GM23338 (cell line): ENCODE measurements at places on chromosomes 12 and 14. TPM values are rescaled to one million over a fixed set of nuclear protein-coding genes. Genes with fewer than 3 reads are reported as not detected.

GRCh38 chr14:76203086-76204001, 51.6 kb downstream of the GPATCH2L start:
- no peak for DNase-seq

The TSPAN8 gene
- total RNA-seq = not detected in 2 replicates

GRCh38 chr12:95446506-95446900, 27.4 kb upstream of the METAP2 start:
- peak; percentile 80 for DNase-seq

GRCh38 chr12:104494793-104495158, 38.0 kb downstream of the CHST11 start:
- DNase-seq = no peak

GRCh38 chr12:85626001-85626783, 210.0 kb downstream of the RASSF9 start:
- no peak for DNase-seq

DNA sequence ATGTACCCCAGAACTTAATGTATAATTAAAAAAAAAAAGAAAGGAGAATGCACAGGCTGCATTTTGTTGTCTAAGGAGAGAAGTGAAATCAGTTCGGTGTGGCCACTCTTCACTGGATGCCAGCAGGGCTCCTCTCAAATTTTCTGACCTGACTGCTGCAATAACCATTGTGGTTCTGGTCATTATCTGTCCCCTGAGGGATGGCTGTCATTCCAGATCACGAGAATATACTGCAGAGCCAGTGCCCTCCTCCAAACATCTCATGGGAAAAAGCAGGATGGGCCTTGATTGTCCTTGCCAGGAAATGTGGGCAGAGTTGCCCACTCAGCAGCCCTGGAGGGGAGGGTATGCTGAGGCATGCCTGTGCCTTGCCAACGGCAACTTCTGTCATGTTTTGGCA, 139.1 kb downstream of the SLC8A3 start:
- DNase-seq = no peak

- DNase-seq = peak; percentile 89
These were observed 414.5 kb downstream of the PCNX1 start for GRCh38 chr14:71321574-71322315.

- DNase-seq = no peak
These were observed 158.0 kb downstream of the TMEM132C start for GRCh38 chr12:128424931-128425431.

DNA sequence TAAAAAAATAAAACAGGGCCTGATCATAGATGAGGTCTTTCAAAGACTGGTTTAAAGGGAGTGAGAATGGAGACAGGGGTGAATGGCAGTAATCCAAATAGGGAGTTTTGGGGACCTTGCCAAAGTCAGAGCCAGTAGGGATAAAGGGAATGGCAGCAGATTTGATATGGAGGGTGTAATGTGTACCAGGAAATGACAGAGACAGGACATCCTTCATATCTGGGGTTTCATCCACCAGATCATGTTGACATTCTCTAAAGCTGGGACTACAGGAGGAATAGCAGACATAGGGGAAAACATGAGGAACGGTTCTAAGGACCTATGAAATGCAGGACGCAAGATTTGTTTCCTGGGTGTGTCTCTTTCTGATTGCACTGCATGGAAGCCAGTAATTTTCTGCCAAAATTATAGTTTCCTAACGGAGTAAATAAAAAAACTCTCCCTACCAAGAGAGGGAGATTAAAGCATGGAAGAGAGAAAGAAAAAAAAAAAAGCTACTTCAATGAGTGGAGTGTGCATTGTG, 169.9 kb downstream of the PRKD1 start:
- no peak for DNase-seq

DNA sequence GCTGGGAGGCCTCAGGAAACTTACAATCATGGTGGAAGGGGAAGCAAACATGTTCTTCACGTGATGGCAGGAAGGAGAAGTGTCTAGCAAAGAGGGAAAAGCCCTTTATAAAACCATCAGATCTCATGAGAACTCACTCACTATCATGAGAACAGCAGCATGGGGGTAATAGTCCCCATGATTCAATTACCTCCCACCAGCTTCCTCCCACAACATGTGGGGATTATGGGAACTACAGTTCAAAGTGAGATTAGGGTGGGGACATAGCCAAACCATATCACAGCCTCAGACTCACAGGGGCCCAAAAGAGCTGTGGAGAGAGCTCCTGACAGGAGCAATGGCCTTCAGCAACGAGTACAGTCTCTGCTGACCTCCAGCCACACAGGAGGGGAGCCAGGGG, 151.4 kb downstream of the GXYLT1 start:
- DNase-seq = no peak

The FAM181A gene
- total RNA-seq = not detected in 2 replicates

- DNase-seq = no peak
These were observed 177.0 kb upstream of the VASH1 start for GRCh38 chr14:76584271-76584702.

DNA sequence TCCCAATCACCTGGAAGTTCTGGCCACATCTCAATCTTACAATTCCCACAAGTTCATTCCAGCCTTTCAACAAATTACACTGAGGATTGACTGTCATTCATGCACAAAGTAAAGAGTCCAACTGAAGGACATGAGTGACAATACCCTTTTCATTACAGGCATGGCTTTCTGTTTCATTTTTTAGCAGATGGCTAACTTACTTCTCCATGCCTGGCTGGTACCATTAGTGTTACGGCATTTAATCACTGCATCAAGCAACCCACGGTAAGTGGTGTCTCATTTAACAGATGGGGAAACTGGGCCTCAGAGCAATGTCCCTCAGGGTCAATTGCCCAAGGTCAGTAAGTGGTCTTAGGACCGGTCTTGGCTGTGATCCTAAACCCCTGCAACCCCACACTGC, 114.4 kb downstream of the PRICKLE1 start:
- no peak for DNase-seq

The CD163 gene
- total RNA-seq = 0.04 TPM in 1 of 2 replicates, not detected in the other

The FSCB gene
- 0.07 and 0.12 TPM in 2 replicates for total RNA-seq

The ANKRD33 gene
- total RNA-seq = 0.27 and 1.7 TPM in 2 replicates

- no peak for DNase-seq
These were observed 35.1 kb upstream of the KLHDC2 start for GRCh38 chr14:49732896-49733295.

The NGB gene
- 0.27 and 1.0 TPM in 2 replicates for total RNA-seq

- DNase-seq = no peak
These were observed 34.5 kb downstream of the SSPN start for GRCh38 chr12:26229910-26230309.

DNA sequence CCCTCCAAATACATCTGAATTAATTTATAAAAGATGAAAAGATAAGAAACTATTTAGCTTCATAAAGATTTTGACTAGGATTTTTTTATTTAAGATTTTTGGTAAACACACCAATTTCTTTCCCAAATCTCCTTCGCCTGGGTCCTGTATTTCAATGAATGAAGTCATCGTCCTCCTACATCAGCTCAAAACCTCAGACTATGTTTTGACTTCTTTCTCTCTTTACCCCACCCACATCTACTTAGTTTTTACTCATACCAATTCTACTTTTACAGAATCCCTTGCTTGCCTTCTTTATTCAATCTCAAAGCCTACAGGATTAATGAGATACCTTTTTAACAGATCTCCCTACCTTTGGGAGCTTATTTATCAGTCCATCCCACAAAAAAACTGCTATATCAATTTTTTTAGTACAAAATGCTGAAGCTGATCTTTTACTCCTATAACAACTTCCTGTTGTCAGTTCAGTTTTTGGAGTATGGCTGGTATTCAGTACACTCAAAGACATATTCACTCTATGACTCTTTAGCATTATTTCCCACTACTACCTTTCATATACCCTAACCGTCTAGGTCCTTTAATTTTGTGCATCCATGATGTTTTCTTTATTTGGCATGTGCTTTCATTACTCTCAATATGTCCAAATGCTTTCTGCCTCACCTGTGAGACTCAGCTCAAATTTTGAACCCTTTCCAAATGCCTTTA, 18.7 kb upstream of the CCDC91 start:
- DNase-seq = no peak

DNA sequence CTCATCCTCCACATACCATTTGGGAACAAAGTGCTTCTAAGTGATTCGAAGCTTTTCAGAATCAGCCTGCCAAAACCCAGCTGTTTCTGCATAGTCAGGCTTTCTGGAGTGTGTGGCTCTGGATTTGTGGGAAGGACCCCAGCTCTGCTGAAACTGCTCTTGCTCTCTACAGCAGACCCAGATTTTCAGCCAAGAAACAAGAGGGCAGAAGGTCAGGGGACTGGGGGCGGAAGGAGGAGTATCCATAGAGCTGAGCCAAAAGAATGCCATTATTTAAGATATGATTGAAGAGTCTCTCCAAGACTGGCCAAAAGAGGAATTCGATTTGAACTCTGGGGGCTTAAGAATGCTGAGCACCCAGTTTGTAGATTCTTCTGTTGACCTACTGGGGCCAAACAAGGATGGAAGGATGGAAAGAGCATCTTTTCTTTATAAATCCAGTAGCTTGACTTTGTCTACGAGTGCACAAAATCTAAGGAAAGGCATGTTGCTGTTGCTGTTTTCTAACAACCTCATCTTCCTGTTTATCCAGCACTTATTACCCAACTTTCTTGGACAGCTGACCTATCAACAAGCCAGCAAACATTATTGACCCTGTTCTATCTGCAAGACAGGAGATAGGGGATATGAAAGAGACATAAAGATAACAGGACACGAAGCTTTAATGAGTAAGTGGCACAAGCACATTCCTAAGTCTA, 29.2 kb downstream of the FBLN5 start:
- no peak for DNase-seq

GRCh38 chr12:125564753-125565152, 499.5 kb downstream of the AACS start:
- no peak for DNase-seq

GRCh38 chr12:19912991-19913390, 455.3 kb upstream of the PDE3A start:
- no peak for DNase-seq

The ZFHX2 gene
- 9.9 and 11.6 TPM in 2 replicates for total RNA-seq

GRCh38 chr12:52836042-52836466, 1.9 kb upstream of the KRT79 start:
- DNase-seq = no peak

- DNase-seq = peak; percentile 79
These were observed 769 bp downstream of the FKBP4 start for GRCh38 chr12:2795291-2796186.

DNA sequence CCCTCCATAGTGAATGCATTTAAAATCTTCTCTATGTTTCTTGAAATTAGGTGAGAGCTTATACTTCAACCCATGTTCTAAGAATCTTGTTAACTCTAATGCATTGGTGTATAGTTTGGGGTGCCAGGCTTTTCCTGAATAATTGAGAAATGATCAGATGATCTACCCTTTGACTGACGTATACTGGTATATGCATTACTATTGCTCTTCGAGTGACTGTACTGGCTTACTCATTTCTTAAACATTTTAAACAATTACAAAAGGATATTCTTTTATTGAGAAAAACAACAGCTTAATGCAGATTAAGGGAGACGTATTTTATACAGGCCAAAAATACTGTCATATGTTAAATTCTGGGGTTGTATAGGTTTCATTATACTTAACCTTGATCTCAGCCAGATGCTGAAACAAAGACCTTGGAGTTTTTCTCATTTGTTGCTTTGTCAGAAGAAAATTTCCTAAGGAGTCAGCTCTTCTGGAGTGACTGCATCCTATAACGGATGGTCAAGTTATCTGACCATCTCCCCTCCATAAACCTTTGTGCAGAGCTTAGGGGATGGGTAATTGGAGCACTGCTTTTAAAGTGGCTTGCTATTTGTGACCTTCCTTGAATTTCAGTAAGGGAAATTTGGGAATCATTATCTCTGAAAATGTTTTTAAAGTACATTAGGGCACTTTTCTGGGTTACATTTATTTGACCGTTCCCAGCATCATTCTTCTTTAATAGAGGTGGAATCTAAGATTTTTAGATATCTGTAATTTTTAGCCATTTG, 507.6 kb downstream of the PCNX1 start:
- no peak for DNase-seq

The CDKL1 gene
- total RNA-seq = 0.19 and 0.52 TPM in 2 replicates

The RBP5 gene
- total RNA-seq = 3.0 TPM in 1 of 2 replicates, not detected in the other

DNA sequence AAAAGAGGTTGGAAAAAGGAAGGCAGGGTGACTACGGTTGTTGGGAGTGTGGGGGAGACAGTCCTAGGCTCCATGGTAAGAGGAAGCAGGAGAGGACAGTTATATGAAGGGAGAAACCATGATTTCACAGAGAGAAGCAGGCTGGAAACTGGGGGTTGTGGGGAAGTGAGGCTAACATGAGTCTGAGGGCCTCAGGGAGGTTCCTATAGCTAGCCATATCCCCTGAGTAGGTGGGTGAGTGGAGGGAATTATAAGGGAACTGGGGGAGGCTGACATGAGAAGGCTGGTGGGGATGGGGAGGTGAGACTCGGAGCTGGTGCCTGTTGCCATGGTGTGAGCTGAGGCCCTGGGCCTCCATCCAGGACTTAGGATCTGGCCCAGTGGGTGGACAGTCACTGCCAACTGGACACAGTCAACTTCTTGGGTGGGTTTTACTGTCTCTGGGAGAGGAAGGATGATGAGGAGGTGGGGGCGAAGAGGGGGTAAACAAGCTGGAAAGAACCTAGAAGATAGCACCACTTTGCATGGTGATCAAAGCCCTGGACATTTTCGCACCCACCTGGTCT, 1.4 kb downstream of the RNASE13 start:
- no peak for DNase-seq

DNA sequence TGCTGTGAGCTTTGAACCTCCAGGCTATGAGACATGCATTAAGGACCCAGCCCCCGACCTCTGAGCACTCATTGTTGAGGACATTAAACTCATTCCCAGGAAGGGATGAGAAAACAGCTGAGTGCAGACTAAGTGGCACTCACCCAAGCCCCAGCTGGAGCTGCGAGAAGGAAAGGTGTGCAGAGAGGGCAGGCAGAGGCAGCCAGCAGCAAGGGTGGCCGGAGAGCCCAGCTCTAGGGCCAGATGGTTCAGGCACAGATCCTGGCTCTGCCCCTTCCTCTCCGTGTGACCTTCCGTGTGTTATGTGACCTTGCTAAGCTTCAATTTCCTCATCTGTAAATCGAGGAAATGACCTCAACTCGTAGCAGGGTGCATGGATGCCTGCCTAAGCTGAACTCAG, 3.7 kb downstream of the TSPAN11 start:
- DNase-seq = no peak

GRCh38 chr14:100078997-100079725, 13.9 kb downstream of the EVL start:
- peak; percentile 63 for DNase-seq

The SLC7A8 gene
- 105 and 117 TPM in 2 replicates for total RNA-seq

DNA sequence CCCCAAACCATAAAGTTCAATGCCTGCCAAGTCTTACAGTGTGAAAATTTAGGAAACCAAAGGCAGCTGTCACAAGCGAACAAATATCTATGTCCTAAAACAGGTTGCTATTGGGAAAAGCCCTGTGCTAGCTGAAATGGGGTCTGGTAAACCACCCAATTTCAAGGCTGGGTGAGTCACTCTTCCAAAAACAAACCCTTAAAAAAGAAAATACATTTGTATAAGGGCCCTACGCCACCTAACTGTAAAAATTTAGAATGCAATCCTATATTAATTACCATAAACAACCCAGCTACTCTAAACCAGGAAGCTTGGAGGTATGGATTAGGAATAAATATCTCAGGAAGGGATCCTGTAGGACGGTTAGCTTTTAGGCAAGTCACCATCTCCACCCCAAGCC, 32.1 kb downstream of the PRMT8 start:
- DNase-seq = peak; percentile 28
